PC-3 (cell line): ENCODE measurements at places on chromosomes 2 and 18. TPM values are rescaled to one million over a fixed set of nuclear protein-coding genes. Genes with fewer than 3 reads are reported as not detected.

DNA sequence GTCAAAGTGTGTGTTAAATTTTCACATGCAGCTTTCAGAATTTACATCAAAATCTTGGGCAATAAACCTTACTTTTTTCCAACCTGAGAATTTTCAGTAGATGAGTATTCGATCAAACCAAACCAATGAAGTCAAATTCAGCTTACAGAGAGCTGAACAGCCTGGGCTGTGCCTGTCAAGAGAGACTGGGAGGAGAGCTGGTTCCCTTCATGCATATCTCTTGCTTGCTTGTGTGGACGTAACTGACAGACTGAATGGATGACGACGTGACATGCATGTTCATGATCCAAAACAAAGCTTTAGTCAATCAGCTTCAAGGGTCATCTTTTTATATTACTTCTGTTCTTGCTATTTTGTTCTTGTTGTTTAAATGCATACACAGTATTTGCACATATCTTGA, 145.2 kb downstream of the GALNT3 start:
- H3K27me3 ChIP-seq = no peaks in the 10 kb centered on the region
- H3K36me3 ChIP-seq = no peaks in the 10 kb centered on the region
- no peak overlapping the region for H3K27ac ChIP-seq
- no peaks in the 10 kb centered on the region for H3K4me1 ChIP-seq
- H3K4me3 ChIP-seq = no peak overlapping the region
- no peak for DNase-seq

DNA sequence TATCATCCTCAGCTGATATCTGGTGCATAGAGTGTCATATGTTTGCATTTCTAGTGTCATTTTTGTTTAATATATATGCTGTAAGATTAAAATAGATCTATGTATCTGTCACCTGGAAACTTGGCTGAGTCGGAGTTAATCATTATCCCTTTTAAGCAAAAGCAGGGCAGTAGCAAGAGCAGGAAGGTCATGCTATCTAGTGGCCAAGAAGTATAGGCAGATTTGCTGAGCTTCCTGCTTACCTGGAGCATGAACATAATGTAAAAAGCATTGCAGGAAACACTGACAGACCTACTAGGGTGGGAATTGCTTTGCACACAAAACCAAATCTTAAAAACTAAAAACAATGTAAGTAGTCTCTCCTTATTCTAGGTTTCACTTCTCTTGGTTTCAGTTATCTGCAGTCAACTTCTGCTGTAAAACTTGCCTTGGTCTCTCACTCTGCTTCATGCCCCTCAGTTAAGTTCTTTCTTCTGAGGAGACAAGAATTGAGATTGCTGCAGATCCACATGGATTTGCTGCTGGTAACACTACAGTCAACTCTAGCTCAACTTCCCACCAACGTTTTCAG, 295.3 kb downstream of the CDH7 start:
- H3K4me3 ChIP-seq = no peak overlapping the region
- H3K36me3 ChIP-seq = no peaks in the 10 kb centered on the region
- no peak overlapping the region for H3K27ac ChIP-seq
- DNase-seq = peak; percentile 11

DNA sequence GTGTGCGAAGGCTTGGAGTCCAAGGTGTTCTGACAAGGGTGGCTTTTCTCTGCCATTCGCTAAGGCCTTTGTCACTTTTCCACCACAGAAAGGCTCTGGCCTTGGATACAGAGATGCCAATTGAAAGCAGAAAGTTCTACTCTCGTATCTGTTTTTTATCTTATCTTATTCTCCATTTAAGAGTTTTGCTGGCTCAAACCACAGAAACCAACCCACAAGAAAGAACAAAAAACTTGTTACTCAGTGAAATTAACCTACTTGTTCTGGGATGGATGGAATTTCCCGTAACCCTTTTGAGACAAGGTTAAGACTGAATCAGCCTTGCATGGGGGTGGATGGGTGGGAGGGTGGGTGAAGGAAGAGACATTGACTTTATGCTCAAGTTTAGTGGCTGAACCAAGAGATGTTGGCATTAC, 221.7 kb downstream of the CDH20 start:
- DNase-seq = no peak
- H3K36me3 ChIP-seq = no peaks in the 10 kb centered on the region
- H3K4me3 ChIP-seq = no peak overlapping the region
- no peaks in the 10 kb centered on the region for H3K27me3 ChIP-seq
- no peak overlapping the region for H3K27ac ChIP-seq

DNA sequence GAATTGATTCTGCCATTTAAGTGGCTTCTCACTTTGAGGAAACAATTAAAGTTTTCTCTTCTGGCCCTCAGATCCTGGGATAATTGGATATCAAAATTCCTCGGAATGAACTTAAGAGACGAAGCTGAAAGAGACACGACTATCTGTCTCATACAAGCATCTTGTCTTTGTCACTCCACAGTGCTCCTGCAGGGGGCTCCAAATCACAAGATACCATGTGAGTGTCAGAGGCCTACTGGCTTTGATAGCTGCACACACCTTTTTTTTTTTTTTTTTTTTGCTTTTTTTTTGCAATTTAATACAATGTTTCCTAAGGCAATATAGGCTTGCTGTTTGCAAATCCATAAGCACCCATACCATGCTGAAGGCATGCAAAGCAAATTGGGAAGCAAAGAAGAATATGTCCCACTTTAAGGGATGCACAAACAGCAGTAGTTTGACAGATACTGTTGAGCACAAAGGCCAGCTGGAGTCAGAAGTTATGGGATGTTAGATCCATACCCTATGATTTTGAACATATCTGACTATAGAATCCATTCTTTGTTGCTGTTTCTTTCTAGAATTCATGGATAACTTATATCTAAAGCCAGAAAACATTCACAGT, 109.0 kb upstream of the CBLN2 start:
- H3K4me3 ChIP-seq = no peak overlapping the region
- peak; percentile 65 for DNase-seq
- no peaks in the 10 kb centered on the region for H3K4me1 ChIP-seq
- H3K27me3 ChIP-seq = peaks cover 30% of the 10 kb centered on the region

DNA sequence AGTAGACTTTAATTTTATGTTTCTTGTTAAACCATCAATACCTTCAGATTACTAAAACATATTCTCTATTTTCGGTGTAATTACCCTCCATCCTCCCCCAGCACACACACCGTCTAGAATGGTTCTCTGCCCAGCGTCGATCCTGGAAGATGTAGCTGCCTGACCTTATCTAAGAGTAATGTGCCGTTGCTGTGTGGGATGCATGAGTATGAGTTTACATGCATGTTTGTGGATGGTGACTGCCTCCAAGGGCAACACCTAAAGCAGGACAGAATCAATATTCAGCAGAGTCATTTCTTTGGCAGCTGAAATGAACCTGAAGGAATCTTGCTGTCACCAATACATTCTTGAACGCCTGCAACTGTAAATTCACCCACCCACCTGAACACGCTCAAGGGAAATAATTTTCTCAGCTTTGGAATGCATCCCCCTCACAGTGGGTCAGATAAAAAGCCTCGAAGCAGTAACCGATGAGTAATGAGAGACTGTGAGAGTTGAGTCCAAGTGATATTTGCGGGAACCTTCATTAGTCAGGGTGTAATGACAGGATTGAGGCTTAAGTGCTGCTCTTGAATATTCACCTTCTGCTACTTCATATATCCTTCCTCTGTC, 155.8 kb upstream of the RND3 start:
- no peak for DNase-seq
- H3K4me3 ChIP-seq = no peak overlapping the region
- H3K27me3 ChIP-seq = no peaks in the 10 kb centered on the region
- peak overlapping the region; percentile 83 for H3K27ac ChIP-seq
- no peaks in the 10 kb centered on the region for H3K36me3 ChIP-seq

- peaks cover 17% of the 10 kb centered on the region for H3K4me1 ChIP-seq
- no peaks in the 10 kb centered on the region for H3K36me3 ChIP-seq
- no peak overlapping the region for H3K4me3 ChIP-seq
- no peak overlapping the region for H3K27ac ChIP-seq
- no peak for DNase-seq
- no peaks in the 10 kb centered on the region for H3K27me3 ChIP-seq
Observed at GRCh38 chr18:62867534-62867933, 152.2 kb downstream of the PHLPP1 start.

DNA sequence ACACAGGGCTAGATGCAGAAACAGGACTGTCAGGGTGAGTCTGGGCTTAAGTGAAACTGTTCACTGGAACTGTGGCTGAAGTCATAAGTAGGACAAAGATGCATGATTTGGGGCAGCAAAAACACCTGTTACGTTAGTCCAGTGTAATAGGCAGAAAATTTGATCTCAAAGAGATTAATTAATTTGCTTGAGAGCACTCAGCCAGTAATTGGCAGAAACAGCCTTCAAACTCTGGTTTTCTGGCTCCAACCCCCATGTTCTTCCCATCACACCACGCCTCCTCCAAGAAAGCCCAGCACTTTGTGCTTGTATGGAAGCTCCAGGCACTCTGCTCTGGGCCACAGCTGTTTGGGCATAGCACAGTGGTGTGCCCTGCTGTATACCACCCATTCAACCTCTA, 54.0 kb downstream of the CNTNAP5 start:
- no peak overlapping the region for H3K4me3 ChIP-seq
- H3K36me3 ChIP-seq = no peaks in the 10 kb centered on the region
- no peaks in the 10 kb centered on the region for H3K4me1 ChIP-seq

- no peaks in the 10 kb centered on the region for H3K36me3 ChIP-seq
- no peak overlapping the region for H3K4me3 ChIP-seq
- H3K27me3 ChIP-seq = no peaks in the 10 kb centered on the region
- no peak for DNase-seq
- no peak overlapping the region for H3K27ac ChIP-seq
Observed at GRCh38 chr2:231361701-231362554, 33.6 kb upstream of the B3GNT7 start.

DNA sequence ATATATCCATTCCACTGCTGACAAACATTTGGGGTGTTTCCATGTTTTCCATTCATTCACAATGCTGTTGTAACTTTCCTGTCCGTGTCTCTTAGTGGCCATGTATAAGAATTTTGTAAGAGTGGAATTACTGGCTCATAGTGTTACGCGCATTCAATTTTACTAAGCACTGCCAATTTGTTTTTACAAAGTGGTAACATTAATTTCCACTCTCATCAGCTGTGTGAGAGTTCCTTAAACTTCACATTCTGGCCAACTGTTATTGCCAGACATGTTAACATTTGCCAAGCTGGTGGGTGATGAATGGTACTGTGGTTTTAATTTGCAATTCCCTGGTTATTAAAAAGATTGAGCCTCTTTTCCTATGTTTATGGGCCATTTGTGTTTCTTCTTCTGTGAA, 134.2 kb downstream of the DTNB start:
- H3K27ac ChIP-seq = no peak overlapping the region
- H3K27me3 ChIP-seq = no peaks in the 10 kb centered on the region
- no peaks in the 10 kb centered on the region for H3K4me1 ChIP-seq
- DNase-seq = no peak

DNA sequence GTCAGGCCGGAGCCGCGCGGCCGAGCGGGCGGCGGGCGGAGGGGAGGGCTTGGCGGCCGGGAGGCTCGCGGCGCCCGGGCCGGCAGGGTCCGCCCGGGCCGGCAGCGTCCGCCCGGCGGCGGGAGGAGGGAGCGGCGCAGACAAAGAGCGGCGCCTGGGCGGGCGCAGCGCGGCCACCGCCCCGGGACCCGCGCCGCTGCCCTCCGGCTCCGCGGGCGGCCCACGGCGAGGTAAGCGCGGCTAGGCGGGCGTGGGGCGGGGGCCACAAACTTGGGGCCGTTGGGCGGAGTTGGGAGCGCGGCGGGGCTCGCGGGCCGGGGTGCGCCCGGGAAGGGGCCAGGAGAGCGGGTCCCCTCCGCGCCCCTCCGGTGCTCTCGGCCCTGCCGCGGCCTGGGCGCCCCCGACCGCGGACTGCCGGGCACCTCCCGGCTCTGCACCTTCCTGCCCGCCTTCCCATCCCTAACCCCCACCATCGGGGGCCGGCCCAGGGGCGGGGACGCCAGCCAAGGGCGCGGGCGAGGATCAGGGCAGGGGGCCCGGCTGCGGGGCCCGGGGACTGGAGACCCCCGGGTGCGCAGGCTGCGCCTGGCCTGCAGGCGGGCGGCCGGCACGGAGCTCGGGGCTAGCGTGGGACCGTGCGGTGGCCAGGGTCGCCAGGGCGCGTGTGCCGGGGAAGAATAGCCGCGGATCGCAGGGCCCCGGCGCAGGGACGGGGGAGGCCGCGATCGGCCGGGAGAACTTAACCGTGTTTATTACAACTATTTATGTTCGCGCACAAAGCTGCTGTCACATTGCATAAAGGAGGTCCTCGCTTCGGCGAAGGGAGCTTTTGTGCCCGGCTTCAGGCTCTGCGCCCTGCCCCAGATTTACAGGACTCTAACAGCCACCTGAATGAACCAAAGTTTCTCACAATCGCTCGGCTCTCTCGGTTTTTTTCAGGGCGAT, at the start of gene NCK2:
NCK2 (plus strand) TSS at position 4 of the 945 bp plus-strand sequence. CDS start 110,152 bp downstream, outside the sequence.
- H3K36me3 ChIP-seq = no peaks in the 10 kb centered on the region
- H3K27me3 ChIP-seq = no peaks in the 10 kb centered on the region
- peak within 1 kb of the TSS; percentile 40 for H3K27ac ChIP-seq

GRCh38 chr2:204353823-204354222, 191.5 kb upstream of the PARD3B start:
- H3K4me1 ChIP-seq = no peaks in the 10 kb centered on the region
- H3K27ac ChIP-seq = no peak overlapping the region
- H3K27me3 ChIP-seq = no peaks in the 10 kb centered on the region
- H3K36me3 ChIP-seq = no peaks in the 10 kb centered on the region
- no peak for DNase-seq

GRCh38 chr2:64947885-64948284, 41.3 kb upstream of the SLC1A4 start:
- no peak for DNase-seq
- peaks cover 18% of the 10 kb centered on the region for H3K4me1 ChIP-seq
- no peak overlapping the region for H3K4me3 ChIP-seq
- no peaks in the 10 kb centered on the region for H3K36me3 ChIP-seq

- no peaks in the 10 kb centered on the region for H3K4me1 ChIP-seq
- no peak overlapping the region for H3K27ac ChIP-seq
- no peak for DNase-seq
- no peaks in the 10 kb centered on the region for H3K36me3 ChIP-seq
Observed at GRCh38 chr2:25053041-25053440, 11.2 kb downstream of the EFR3B start.

Gene NT5C1B
- not detected in 2 replicates for total RNA-seq

Gene MSTN
- total RNA-seq = not detected in 2 replicates

Gene CHRNG
- not detected in 2 replicates for total RNA-seq

Gene IMP4
- 203 and 207 TPM in 2 replicates for total RNA-seq

Gene TSHZ1
- total RNA-seq = 5.6 and 7.5 TPM in 2 replicates

Gene ITGA4
- total RNA-seq = 0.81 and 1.0 TPM in 2 replicates
